ENCODE measurements at places on chromosomes 7 and 10.

DNA sequence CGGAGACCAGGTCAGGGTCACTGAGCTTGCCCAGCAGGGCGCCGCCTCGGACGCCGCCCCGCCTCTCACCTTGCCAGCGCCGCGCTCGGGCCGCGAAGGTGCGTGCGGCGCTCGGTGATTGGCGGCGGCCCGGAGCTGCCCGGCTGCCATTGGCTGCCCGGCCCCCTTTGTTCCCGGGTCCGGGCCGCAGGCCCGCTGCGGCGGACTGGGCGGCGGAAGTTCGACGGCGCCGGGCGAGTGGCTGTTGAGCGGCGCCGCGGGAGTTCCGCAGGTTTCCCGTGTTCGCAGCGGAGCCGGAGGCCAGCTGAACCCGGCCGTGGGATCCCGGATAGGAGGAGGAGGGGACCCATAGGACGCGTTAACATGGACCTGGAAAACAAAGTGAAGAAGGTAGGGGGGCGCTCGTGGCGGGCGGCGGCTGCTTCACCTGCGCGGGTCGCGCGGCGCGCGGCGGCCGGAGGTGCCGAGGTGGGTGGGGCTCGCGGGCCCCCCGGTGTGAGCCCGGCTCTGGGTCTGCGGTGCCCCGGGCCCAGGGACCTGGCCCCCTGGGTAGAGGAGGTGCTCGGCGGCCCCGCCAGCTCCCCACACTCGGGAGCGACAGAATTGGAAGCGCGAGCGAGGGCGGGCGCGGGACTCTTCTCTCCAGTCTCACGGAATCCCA is at the start of gene TES:
Gene TES (plus strand): TSS at position 195 of the 661 bp plus-strand sequence. CDS start 169 bp downstream, at position 364.
- DNase-seq, result peak; percentile 75

- DNase-seq, result no peak
Measured at GRCh38 chr10:119365773-119366599, 158.6 kb downstream of the GRK5 start.

GRCh38 chr7:125363873-125364272 is 434.2 kb upstream of the POT1 start:
- DNase-seq, result no peak

- DNase-seq, result no peak
Measured at GRCh38 chr10:28366994-28367393, 64.1 kb upstream of the MPP7 start.

DNA sequence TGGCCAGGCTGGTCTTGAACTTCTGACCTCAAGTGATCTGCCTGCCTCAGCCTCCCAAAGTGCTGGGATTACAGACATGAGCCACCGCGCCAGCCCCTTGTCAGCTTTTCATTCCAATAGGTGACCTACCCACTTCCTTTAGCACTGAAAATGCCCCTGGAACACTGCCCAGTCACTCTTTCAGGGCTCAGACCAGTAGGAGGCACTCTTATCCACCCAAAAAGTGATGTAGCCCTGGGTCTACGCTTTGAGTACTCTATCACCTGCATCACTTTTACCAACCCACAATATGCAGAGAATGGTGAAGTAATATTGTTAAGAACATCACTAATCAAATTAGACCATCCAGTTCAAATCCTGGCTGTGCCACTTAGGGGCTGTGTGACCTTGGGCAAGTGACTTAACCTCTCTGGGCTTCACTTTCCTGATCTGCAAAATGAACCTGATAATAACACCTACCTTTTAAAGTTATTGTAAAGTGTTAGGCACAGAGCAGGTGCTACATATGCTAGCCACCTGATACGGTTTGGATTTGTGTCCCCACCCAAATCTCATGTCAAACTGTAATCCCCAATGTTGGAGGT is 5.2 kb downstream of the CALN1 start:
- no peak for DNase-seq

DNA sequence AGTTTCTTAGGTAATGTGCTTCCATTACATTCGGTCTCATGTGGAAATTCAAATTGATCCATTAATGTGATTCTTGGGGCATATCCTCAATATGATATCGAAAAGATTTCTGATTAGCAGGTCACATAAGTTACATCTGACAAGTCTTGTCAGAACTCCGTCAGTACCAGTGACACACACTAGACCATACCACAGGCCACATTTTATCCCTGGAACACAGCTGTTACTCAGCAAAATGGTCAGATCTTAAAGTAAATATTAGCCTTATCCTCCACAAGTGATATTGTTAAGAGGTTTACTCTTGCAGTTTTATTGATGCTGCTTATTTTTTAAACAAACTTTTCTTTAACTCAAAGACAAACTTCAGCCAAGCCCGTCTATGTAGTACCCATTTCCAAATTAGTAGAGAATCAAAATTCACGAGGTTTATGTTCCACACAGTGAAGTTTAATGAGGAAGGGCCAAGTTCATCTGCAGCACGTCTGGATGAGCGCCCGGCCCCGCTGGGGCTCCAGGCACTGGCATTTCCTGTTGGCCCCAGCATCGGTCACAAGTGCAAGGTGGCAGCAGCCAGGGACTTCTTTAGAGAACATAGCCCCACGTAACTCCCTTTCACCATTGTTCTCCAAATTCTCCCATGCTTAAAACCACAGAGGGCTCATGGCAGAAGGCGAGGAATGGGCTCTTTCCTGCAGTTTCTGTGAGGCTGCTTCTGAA is 132.2 kb downstream of the VIPR2 start:
- DNase-seq, result no peak

- DNase-seq, result no peak
Measured at GRCh38 chr7:8536431-8536830, 103.0 kb downstream of the NXPH1 start.

- DNase-seq, result no peak
Measured at GRCh38 chr10:2972216-2972615, 95.1 kb upstream of the PFKP start.

- DNase-seq, result no peak
Measured at GRCh38 chr10:129207297-129207696, 259.7 kb upstream of the MGMT start.

- DNase-seq, result no peak
Measured at GRCh38 chr7:131326576-131326975, 1.1 kb upstream of the MKLN1 start.

DNA sequence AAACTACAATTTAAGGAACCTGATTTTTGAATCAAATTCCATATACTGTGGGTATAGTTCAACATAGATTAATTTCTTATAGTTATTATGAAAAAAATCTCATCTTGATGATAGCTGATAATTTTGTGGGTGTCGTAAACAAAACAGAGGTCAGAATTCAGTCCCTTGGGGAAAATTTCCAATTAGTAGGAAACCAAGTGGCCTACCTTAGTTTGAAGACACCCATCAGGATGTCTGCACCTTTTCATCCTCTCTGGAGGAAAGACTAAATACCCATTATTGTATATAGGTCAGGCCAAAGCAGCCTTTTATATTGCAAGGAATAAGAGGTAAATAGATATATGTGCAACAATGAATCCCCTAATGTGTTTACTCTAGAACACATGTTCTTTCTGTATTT is 6.4 kb downstream of the IKZF1 start:
- no peak for DNase-seq

DNA sequence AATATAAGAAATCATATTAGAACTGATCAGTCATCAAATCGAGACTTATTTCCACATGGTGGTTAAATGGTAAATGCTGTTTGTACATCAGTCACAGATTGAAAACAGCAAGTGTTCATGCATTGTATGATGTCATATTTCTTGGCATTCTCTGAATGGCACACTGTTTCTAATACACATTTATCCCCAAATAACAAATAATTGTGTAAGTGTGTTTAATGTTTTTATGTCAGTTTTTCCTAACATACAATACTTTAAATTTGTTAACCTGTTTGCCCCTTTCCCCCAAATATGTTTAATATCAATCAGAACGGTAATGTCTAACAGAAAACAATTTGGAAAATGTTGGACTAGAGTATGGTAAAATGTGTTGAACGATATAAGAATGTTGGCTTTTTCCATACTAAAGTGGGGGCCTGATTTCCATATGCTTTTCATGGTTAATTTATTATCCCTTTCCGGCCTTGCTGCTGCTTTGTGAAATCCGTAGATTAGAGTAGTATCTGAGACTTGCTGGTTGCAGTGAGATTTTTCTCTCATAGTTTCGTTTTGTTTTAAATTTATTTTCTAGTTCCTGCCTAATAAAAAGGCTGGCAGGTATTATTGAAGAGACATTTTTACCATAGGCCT is 23.7 kb downstream of the RAB18 start:
- no peak for DNase-seq

GRCh38 chr10:100114976-100115770 is 33.5 kb upstream of the CPN1 start:
- DNase-seq, result no peak

GRCh38 chr10:48604039-48604990 is 558 bp downstream of the ARHGAP22 start:
- DNase-seq, result no peak

GRCh38 chr7:149834601-149835000 is 3.6 kb upstream of the ZNF862 start:
- no peak for DNase-seq

GRCh38 chr7:101957744-101958525 is 140.5 kb downstream of the CUX1 start:
- DNase-seq, result no peak

DNA sequence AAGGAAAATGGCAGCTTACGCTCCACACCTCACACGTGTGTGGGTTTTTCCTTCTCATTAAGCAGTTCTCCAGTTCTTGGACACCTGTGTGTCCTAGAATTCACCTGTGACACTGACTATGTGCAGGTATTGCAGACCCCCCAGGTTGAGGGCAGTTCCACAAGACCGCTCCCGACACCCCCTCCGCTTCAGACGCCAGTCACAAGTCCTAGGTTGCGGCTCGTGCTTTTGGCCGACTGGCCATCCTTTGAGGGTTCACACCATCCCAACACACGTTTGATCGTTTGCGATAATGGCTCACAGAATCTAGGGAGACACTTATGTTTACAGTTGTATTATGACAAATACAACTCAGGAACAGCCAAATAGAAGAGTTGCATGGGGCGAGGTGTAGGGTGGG is 44.5 kb downstream of the CAMK1D start:
- DNase-seq, result no peak

GRCh38 chr7:636396-636795 is 90.1 kb upstream of the DNAAF5 start:
- peak; percentile 27 for DNase-seq

DNA sequence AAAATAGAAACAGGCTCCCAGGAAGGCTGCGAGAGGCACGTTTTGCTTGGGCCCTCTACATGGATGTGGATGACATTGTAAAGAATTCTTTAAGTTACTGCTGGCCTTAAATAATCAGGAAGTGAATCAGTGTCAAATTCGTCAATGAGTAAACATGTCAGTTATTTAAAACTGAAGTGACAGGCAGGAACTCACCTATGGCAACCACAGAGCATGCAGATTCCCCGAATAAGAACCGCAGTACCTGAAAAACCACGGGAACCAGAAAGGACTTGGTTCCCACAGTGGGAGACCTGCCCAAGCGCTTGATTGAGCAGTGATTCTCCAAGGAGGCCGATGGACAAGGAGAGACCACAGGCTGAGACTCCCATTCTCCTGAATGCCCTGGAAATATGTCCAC is 351.2 kb upstream of the AKR1E2 start:
- no peak for DNase-seq

DNA sequence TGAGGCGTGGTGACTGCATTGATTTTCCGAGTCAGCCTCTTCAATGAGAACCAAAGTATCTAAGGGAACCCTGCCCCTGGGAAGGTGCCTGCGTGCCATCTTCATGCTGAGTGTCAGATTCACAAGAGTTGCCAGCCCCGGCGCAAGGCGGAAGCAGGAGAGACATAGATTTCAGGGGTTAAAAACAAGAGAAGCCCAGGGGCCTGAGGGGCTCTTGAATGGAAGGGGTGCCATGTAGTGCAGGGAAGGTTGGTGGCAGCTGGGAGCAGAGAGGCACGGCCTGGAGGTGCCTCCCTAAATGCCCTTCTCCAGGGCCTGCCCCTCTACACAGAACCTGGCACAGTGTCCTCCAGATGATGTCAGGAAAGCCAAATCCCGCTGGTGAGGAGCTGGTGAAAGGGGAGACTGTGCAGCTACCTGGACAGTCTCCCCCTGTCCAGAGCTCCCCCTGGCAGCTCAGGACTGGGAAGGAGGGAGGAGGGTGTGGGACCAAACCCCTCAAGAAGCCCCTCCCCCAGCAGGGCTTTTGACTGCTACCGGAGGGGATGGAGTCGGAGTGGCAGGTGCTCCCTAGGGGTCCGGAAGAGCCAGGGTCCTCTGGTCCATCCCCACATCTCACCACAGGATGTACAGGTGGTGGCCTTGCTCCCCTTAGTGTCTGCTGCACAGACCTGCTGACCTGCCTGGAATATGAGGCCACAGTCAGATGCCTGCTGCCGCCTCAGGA is 137.9 kb downstream of the TCERG1L start:
- DNase-seq, result no peak

DNA sequence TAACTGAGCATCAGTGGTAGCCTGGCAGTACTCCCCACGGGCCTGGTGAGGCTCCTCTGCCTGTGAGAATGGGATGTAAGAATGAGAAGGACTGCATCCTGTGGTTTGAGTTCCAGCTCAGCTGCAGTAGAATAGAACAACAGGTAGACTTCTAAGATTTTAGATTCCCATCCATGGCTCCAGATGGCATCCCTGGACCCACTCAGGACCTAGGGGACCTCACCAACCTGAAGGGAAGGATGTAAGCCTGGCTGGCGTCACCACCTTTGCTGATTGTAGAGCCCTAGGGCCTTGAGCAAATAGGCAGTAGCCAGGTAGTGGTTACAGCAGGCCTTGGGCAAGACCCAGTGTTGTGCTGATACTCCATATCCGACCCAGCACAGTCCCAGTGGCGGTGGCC is 9.6 kb upstream of the AOC1 start:
- no peak for DNase-seq

DNA sequence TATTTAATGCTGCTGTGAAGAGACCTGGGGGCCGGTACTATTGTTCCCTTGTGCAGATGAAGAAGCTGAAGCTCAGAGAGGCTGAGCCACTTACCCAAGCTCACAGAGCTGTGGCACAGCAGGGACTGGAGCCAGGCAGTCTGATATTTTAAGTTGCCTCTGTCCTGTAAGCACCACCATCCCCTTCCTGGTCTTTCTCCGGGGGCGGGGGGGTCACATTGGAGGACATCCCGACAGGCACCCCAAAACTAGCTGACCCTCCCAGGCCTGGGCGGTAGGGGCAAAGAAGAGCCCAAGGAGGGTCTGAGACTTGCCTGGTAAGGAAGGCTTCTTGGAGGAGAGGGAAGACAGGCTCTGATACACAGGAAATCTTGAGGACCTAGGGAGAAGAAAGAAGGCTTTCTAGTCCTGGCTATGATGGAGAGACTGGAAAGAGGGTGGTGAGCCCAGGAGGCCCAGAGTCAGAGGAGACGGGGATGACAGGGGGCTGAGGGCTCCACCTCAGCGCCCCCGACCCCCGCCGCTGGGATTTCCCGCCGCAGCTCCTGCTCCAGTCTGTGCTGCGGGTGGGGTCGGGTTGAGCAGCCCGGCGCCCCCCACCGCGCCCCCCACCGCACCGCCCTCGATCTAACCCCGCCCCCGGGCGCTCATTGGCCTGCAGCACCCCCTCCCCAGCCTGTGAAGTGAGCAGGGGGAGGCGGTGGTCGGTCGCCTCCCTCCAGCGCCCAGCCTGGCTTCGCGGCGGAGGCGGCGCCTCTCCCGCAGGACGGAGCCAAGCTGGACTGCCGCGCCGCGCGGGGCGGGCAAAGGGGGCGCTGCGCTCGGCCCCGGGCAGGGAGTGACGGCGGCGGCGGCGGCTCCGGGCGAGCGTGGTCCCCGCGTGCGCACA is at the start of gene ADCYAP1R1:
Gene ADCYAP1R1 (plus strand): TSS at position 711 of the 889 bp plus-strand sequence. CDS start 10,957 bp downstream, outside the sequence.
- DNase-seq, result no peak
